ENCODE measurements at places on chromosomes 4 and X.

DNA sequence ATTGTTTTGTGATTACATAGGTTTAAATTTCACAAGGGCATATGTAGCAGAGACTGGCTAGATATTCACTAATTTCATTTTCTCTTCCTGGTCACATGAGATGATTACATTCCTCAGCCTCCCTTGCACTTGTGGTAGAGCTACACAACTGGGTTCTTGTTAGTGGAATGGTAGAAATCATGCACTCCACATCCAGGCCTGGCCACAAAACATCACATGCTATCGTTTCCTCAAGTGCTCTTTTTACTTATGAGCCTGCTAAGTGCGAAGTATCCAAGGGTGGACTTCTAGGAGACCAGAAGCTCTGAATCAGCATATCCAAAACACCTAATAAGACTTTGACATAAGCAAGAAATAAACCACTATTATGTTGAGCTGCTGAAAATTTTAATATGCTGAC, 26.4 kb upstream of the HPGDS start:
- DNase-seq: no peak

DNA sequence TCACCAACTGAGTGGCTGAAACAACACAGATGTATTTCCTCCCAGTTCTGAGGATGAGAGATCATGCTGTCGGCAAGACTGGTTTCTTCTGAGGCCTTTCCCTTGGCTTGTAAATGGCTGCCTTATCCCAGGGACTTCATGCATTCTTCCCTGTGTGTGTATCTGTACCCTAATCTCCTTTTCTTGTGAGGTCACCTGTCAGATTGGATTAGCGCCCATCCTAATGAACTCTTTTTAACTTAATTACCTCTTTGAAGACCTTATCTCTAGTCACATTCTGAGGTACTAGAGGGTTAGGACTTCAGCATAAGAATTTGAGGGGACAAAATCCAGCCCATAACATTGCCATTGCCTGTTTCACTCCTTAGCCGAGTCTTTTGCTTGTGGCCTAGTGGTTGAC, 59.5 kb upstream of the TMEM150C start:
- DNase-seq: no peak

- no peak for DNase-seq
These were observed 372.6 kb downstream of the BCOR start for GRCh38 chrX:39725114-39725513.

- no peak for DNase-seq
These were observed 534.6 kb upstream of the FAM241A start for GRCh38 chr4:111610681-111611080.

DNA sequence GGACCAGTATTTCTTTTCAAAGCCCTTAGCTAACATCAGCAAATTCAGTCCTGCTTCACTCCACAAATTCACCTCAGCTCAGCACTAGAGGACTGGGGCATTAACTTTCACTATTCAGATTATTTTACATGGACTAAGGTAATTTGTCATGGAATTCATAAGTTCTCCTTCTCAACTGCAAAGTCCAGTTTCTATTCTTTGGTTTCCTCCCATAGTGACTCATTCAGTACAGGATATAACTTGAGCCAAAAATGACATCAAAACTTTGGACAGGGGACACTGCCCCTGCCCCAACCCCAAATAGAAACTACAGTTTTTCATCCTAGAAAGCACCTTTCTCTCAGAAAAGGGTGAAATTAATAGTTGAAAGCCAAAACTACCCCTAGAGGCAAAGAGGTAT, 52.7 kb downstream of the COX7B2 start:
- no peak for DNase-seq

- no peak for DNase-seq
These were observed 35.1 kb downstream of the CYTL1 start for GRCh38 chr4:4984186-4984585.

- DNase-seq: no peak
These were observed 8.3 kb downstream of the NSD2 start for GRCh38 chr4:1879485-1879884.

DNA sequence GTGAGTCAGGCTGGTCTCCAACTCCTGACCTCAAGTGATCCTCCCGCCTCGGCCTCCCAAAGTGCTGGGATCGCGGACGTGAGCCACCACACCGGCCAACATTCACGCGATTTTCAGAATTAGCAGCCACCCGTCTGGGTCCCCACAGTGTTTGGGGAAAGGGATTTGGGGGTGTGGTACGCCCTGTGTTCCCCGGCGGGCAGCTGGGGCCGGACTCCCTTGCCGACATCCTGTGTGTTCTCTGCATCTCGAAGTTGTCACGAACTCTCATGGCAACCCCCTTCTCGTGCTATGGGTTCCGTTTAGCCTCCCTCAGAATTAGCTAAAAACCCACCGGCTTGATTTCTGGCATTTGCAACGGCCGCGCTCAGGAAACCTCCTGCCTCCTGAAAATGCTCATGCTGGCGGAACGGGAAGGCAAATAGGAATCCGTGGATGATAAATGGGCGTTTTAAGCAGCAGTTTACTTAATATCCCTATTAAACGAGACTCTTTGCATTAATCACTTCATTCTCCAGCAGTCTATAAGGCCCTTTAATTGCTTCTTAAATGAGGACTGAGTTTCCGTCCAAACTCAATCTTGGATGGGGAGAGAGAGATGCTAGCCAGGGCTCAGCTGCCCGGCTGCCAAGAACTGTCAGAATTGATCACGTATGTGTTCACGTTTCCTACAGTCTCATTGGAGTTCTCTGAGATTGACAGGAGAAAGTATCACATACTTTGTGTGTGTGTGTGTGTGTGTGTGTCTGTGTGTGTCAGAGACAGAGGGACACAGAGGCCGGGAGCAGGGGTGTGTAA, 78.9 kb upstream of the PPP2R3B start:
- DNase-seq: no peak

GRCh38 chrX:148133105-148133725, 152.1 kb downstream of the FMR1NB start:
- no peak for DNase-seq

DNA sequence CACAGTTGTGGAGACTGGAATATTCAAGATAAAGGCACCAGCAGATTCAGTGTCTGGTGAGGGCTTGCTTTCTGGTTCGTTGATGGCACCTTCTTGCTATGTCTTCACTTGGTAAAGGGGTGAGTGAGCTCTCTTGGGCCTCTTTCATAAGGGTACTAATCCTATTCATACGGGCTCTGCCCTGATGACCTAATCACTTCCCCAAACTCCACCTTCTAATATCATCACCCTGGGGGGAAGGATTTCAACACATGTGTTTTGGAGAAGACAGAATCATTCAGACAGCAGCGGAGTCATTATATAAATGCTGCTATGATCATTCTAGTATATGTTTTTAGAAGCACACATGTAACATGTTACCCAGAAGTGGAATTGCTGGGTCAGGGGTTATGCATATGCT, 295.3 kb upstream of the CTSO start:
- DNase-seq: no peak

DNA sequence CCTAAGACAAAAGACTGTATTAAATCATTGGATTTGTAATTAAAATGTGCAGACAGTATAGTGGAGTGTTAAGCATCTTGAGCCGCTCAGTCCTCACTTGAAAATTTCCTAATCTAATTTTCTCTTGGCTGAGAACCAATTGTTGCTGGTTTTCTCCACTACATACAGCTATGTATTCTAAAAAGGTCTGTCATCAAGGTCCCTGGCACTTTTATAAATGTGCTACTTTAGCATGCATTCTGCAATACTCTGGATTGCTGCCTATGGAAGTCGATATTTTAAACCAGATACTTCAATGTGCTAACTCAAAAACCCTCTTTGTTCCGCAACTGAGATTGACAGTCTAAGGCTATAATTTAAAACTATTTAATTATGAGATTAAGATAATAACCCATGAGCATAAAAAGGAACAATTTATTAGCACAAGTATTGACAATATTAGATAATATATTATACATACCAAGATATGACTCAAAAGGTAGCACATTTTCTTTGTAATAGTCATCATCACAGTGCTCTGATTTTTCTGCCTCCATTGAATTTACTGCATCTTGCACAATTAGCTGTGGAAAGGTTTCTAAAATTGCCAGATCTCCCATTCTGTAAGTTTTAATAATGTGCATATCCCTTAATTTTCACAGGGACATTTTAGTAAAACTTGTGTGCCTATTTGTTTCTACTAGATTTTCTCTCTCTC, 815.1 kb downstream of the ADGRL3 start:
- DNase-seq: no peak

- no peak for DNase-seq
These were observed 9.8 kb upstream of the P2RY8 start for GRCh38 chrX:1546691-1547251.

GRCh38 chrX:97260679-97261078, 377.0 kb downstream of the RPA4 start:
- DNase-seq: no peak

- DNase-seq: no peak
These were observed 130.8 kb downstream of the PDLIM5 start for GRCh38 chr4:94582517-94582916.

DNA sequence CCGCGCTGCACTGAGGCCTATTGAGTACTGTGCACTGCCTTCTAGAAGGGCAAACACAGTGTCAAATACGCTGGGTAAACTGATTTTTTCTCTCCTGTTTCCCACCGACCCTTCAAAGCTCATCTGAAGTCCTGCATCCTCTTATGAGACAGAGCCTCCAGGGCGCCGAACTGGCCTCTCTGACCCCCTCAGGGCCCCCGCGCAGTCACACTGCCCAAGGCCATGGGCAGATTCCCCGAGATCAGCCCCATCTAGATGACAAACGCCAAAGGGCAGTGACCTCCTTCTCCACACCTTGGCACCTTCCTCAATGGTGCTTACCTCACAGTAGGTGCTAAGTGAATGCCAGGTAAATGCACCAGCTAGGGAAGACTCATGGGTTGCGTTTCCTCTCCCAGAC, 34.4 kb downstream of the CHST7 start:
- no peak for DNase-seq

DNA sequence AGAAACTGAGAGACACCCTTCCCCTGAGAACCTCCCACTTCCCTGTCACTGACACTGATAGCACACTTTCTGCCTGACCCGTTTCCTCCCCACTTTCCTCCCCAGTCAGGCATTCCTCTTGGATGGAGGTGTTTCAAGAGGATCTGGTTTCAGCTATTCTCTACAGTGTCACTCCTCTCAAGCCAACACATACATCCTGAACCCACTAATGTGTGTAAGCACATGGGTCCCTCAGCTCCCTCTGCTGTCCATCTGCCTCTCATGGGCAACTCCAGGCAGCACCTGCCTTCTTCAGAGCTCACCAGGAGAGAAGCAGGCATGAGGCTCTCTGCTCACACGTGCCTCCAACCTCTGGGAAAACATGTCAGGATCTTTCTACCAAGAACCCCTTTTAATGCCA, 207.6 kb downstream of the NAF1 start:
- DNase-seq: no peak

DNA sequence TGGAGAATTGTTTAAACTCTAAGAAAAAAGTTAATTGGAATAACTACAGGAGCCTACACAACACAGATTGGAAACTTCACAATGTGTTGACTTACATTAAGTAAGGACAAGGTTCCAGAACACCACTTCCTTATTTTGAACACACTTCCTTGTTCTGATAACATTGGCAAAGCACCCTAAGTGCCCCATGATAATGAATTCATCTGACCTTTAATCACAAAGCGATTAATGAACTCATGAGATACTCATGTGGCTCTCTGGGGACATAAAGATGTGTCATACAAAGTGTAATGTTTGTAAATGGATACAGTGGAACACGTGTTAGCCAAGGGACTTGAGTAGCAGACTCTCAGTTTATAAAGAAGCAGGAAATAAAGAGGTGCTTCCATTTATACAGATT, 69.0 kb upstream of the ATOH1 start:
- no peak for DNase-seq

DNA sequence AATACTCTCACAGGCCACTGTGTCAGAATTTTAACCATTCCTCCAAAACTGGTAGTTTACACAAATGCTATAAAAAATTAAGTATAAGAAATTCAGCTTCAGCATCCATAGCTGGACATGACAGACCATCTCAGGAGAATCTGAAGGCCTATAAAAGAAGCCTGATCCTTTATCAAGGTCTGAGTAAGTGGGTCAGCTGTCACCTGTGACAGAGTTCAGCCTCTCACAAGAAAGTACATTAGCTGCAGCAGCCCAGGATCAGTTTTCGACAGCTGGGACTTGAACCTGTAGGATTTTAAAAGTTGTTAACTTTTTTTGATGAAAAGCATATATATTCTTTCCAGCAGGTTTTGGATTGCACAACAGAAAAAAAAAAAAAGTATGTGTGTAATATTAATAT, 60.7 kb downstream of the PPP3CA start:
- no peak for DNase-seq

DNA sequence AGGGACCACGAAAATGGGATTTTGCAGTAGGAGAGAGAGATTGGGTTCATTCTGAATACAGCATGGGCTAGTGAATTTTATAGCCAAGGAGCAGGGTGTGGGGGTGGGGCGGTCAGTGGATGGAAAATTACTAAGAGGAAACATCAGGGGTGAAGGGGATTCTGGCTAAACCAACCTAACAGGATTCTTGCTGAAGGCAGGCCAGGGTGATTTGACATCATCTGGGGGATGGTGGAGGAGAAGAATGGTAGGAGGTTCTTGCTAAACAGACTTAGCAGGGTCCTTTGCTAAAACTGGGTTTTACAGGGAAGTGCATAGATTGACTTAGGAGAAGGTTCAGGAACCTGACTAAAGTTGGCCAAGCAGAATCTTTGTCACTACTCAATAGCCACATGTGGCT, 91.9 kb downstream of the DNAAF6 start:
- no peak for DNase-seq

DNA sequence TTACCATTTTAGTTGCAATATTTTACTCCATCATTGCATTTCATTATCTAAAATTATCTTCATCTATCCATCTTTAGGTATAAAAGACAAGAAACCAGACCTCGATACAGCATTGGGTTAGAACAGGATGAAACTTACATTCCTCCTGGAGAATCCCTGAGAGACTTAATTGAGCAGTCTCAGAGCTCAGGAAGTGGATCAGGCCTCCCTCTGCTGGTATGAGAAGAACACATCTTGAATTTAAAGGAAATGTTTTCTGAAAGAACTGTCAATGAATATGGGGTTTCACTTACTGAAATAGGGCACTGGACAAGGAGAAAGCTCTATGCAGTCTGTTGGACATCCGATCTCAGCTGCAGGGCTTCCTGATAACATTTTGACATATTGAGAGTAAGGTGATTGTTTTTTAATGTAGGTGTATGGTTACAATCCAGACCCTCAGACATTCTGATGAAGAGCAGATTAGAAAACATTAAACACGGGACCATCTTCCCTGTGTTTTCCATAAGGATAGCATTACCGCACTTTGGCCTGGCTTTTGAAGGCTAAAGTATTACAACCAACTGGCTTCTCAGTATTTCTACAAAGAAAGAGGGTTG, 367.2 kb downstream of the BMPR1B start:
- no peak for DNase-seq

- DNase-seq: no peak
These were observed 55.1 kb downstream of the GPR82 start for GRCh38 chrX:41779030-41779564.

DNA sequence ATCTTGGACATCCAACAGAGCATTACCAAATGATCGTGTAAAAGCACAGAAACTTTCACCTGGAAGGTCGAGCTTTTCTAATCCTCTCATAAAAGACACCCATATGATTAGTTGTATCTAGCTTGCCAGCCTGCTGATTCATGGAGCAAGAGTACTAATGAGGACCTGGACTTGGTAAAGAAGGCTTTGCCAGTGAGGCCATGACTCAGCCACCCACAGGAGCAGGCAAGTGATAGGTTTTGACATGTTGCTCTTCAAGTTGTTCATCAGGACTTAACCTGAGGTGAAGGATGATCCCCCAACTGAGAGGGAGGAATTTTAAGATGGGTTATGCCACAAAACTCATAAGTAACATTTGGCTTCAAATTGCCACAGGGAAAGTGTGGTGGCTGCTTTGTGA, 24.7 kb upstream of the EPGN start:
- DNase-seq: no peak

- no peak for DNase-seq
These were observed at the start of gene VEGFC for GRCh38 chr4:176792326-176793059. Gene VEGFC, minus strand, starts transcription at chr4:176792922. Its CDS starts 611 bp downstream, at chr4:176792311.

All from tibial nerve (tissue), 4 donors.